GM06990 (cell line): ENCODE measurements at places on chromosomes 5 and 9.

GRCh38 chr9:89538871-89539270 is 41.0 kb upstream of the SEMA4D start:
- DNase-seq, result no peak

DNA sequence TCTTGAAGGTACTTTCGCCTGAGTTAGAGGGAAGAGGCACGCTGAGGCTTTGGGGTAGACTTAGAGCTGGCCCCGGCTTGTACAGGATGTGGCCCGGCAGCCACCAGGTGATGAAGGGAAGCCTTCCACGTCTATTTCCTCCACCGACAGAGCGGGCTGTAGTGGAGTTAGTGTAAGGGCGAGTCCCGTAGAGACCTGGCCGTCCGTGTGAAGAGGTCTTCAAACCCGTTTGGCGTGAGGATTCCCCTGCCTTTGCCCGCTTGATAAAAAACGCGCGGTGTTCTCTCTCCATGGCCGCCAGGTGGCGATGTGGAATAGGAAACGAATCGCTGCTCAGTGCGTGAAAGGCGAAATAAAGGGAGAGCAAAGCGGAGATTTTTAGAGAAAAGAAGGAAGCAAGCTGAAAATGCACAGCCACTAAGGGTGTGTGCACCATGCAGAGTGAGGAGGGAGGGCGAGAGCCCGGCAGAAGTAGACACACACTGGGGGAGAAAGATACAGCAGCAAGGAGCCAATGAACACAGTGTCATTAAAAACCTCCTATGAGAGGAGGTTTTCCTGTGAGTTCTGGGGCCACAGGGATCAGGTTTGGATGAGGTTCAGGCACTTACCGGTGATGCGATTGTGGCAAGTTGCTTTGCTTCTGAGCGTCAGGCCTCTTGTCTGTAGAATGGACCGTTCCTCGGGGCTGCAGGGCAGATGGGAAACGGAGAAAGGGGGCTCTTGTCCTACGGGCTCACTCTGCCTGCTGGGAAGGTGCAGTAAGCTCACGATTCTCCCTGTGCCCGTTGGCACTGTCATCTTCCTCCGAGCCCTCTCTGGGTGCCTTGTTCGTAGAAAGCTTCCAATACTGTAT is 34.2 kb downstream of the STC2 start:
- peak; percentile 54 for DNase-seq

DNA sequence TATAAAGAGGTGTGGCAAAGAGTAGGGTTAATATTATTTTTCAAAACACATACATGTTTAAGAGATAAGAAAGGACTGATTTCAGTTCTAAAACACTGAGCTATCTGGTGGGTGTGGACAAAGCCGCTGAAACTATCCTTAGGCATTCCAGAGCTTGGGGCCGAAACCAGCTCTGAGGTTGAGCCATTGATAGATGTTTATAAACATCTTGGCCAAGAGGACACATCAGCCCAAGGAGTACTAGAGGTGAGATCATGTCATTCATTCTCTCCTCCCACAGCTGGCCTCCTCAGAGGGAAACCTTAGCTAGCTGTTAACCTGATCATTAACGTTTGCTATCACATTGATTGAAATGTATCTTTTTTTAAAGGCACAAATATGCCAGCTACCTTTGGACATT is 89.9 kb downstream of the NLN start:
- DNase-seq, result no peak

- DNase-seq, result no peak
These were observed 38.5 kb upstream of the LCP2 start for GRCh38 chr5:170336065-170336464.

GRCh38 chr9:22107202-22108045 is 98.3 kb upstream of the CDKN2B start:
- no peak for DNase-seq

DNA sequence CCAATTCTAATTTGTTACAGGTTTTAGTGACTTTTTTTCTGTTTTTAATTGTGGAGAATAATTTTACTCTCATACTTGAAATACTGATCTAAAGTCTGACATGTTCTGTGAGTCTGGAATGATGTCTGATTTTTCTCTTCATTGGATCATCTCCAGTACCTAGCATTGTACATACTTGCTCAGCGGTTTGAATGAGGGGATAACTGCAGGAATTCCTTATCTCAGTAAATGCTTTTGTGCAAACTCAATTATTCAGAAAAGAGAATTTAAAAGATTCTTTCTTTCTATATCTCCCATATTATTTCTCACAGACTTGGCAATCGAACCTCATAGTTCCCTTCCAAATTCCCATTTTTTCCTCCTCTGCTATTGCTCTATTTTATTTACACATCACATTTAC is 397.9 kb upstream of the SGCD start:
- DNase-seq, result no peak

- no peak for DNase-seq
These were observed 47.8 kb downstream of the NR6A1 start for GRCh38 chr9:124723352-124723751.

GRCh38 chr9:93365427-93366118 is 85.9 kb upstream of the FAM120A start:
- DNase-seq, result no peak

DNA sequence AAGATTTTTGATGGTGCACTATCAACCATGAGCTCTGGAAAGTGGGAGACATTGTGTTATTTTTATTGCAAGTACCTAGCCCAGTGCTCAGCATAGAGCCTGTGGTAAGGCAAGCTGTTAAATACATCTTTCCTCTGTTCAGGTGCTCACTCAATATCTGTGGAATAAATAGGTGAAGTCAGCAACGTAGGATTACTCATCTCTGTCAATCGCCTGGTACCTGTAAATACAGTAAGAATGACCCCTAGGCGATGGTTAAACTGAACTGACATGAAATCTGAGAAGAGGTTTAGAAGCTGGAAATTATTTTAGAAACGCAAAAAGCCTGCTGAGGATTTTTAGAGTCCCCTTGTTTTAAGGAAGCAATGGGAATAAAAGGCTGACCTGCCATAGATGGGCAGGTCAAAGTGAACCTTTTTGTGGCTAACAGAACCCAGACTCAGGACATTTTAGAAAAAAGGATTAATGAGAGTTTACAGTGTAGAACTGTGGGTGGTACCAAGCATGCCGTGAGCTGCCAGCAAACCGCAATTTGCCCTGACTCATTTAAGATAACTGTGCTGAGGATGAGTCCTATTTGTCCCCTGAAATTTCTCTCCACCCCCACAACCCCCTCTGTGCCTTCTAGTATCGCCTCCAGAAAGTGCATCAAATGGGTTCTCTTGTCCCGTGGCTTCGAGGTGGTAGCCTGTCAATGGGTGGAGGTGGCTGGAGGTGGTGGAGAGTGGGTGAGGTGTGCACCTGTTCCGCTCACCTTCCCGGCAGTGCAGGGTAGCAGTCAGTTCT is 375.1 kb downstream of the MED10 start:
- no peak for DNase-seq

GRCh38 chr5:32584646-32585045 is 711 bp upstream of the SUB1 start:
- no peak for DNase-seq

DNA sequence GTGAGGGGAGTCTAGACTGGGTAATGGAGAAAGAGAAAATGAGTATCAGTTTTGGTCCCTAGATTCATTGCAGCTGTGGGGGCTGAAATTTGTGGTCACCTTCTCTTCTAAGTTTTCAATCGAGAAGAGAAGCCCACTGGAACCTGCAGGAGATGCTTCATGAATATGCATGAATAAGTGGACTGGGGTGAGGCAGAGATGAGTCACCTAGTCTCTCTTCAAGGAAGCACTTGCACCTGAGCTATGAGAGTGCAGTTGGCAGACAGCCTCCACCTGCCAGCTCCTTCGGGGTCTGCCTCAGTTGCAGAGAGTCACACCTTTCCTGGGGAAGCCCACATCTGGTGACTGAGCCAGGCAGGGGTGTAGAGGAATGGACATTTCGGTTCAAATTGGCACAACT is 69.1 kb downstream of the ZNF366 start:
- no peak for DNase-seq

- DNase-seq, result no peak
These were observed 42.6 kb upstream of the NAA35 start for GRCh38 chr9:85898332-85898731.

DNA sequence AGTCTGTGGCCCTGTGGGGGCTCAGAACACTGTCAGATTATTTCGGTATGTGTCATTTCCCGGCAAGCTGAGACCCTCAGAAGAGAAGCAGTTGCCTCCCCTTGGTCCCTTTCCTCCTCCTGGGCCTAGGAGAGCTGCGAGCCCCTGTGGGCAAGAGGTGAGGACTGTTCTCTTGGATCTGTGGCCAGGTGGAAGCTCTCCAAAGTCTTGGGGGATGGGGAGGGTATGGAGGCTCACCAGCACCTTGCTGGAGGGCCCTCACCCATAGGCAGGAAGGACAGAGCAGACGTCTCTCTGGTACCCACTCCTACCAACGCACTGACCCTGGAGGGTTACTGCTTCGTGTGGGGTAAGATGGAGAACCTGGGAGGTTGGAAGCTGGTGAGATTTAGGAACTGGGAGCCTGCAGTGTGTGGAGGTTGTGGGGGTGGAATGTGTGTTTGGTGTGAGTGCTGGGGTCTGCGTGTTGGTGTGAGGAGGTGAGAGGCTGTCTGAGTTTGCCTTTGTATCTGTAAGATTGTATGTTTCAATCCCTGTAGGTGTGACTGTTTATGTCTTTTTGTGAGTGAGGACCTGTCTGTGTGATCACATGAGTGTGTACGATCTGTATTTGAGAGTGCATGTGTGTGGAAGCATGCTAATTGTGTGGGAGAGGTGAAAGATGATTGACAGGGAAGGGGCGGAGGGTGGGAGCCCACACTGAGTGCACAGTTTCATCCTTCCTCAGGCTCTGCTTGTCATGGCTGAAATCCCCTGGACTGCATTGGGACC is 52.4 kb upstream of the PSD2 start:
- DNase-seq, result no peak

- DNase-seq, result no peak
These were observed 6.5 kb upstream of the FGF1 start for GRCh38 chr5:142692321-142692894.

GRCh38 chr5:110878115-110878514 is 139.3 kb downstream of the SLC25A46 start:
- no peak for DNase-seq

DNA sequence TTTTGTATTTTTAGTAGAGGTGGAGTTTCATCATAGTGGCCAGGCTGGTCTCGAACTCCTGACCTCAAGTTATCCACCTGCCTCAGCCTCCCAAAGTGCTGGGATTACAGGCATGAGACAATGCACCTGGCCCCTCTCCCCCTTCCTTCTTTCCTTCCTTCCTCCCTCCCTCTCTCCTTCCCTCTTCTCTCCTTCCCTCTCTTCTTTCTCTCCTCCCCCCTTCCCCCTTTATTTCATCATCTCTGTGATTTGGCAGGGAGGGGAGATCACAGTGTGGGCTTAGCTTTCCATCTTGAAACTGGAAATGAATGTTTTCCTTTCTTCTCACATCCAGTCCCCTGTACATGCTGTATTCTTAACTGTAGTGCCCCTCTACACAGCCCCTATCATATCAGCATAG is 12.7 kb downstream of the RHOBTB3 start:
- DNase-seq, result no peak

GRCh38 chr9:135343837-135344522 is 135.6 kb upstream of the PPP1R26 start:
- DNase-seq, result peak; percentile 26

DNA sequence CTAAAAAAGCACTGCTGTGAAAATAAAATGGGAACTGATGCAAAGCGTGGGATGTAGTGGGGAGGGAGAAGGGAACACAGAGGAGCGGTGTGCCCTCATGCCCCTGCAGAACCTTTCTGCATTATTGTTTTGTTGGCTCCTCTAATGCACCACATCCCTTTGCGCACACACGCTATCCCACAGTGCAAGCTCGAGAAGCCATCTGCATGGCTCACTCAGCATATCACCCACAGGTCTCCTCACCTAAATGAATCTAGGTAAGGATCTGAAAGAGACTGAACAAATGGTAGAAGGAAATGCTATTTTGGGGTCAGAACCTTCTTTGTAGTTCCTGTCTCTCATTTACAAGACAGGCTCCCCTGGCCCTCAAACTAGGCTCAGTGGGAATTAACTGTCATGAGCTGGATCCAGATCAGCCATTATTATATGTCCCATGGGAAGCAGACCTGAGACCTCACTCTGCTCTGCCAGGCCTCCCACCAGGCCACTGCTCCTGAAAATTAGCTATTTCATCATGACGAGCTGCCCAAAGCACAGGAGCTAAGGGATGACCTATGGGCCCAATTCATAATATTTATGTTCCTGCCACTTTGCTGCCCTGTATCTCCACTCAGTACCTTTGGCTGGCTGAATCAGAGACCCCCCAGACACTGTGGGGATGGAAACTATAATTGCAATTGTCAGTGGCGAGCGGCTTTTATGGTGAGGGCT is 169.4 kb downstream of the SPOCK1 start:
- no peak for DNase-seq

- DNase-seq, result no peak
These were observed 18.1 kb downstream of the C9orf50 start for GRCh38 chr9:129602598-129603415.

GRCh38 chr5:135136546-135136945 is 102.5 kb upstream of the PITX1 start:
- no peak for DNase-seq

- no peak for DNase-seq
These were observed 5.7 kb downstream of the MAMDC4 start for GRCh38 chr9:136857581-136858412.

DNA sequence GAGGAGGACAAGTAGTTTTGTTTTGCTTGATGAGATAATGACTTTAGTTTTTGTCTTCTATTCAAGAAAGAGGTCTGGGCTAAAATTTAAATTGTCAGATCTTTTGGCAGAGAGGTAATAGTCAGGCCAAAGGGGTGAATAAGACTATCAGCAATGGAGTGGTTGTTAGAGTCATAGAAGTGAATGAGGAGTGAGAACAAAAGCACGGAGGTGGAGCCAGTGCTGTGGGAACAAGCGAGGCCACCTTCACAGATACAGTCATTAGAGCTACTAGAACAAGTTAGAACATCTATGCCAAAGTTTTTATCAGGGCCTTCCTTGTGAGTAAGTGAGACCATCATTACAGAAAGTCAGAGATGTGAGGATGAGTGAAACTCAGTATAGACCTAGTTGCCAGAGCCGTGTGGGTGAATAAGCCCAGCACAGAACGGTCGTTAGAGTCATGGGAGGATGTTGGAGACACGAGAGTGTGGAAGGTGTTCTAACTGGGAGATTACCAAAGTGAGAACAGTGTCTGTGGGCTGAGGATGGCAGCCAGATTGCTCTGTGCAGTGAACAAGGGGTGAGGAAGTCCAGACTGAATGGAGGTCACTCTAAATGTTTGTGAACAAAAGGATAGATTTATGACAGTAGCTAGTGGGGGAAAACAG is 135.1 kb downstream of the RPS23 start:
- DNase-seq, result no peak

DNA sequence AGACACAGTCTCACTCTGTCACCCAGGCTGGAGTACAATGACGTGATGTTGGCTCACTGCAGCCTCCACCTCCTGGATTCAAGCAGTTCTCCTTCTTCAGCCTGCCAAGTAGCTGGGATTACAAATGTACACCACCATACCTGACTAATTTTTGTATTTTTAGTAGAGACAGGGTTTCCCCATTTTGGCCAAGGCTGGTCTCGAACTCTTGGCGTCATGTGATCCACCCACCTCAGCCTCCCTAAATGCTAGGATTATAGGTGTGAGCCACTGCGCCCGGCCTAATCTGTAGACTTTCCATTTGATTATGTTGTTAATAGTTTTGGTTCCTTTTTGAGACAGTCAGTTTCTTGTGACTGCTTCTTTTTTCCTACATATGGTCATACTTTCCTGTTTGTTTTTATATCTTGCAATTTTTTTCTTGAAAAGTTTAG is 31.0 kb downstream of the MTREX start:
- peak; percentile 36 for DNase-seq

GRCh38 chr9:87359958-87360601 is 137.6 kb upstream of the DAPK1 start:
- no peak for DNase-seq
